ENCODE measurements at places on chromosomes 12 and 14. TPM values are rescaled to one million over a fixed set of nuclear protein-coding genes. Genes with fewer than 3 reads are reported as not detected.

DNA sequence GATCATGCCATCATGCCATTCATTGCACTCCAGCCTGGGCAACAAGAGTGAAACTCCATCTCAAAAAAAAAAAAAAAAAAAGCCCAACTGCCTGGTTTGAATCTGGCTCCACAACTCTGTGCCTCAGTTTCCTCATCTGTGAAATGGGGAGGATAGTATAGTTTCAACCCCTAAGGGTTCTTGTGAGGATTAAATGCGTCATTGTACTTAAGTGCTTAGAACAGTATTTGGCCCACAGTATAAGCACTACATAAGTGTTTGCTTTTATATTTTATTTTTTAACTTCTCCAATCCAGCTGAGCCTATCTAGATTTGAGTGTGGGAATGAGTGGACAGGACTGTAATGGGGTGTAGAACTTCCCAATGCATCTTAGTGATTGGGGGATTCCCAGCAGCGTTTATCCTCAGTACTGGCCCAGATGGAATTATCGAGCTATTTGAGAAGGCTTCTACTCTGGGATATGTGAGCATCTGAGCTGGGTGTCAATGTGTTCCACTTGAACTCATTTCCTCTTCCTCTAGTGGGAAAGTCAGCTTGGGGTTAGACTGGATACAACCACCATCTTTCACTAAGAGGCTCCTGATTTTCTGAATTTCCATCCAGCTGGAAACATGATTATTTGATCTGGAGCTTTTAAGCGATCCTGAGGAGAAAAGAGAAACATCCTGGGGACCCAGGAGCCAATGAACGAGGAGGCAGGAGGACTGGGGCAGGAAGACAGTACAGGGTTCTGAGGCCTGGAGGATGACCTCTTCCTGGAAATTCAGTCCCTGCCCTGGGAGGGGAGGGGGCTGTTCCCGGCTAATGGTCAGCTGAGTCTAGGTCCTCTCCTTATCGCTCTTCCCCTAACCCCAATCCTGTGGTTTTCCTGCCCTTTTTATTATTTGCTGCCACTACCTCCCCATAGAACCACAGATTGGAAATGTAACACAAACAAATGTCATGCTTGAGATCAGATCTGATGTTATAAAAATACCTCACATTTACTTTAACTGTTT is 9.3 kb upstream of the ESPL1 start:
- no peak for DNase-seq

GRCh38 chr12:109870648-109871047 is 9.7 kb downstream of the GLTP start:
- no peak for DNase-seq

- no peak for DNase-seq
Measured at GRCh38 chr12:107320929-107321631, 227.7 kb upstream of the CRY1 start.

GRCh38 chr14:68516342-68516741 is 276.5 kb downstream of the ZFP36L1 start:
- DNase-seq: no peak

GRCh38 chr12:95653771-95654546 is 102.7 kb upstream of the USP44 start:
- no peak for DNase-seq

DNA sequence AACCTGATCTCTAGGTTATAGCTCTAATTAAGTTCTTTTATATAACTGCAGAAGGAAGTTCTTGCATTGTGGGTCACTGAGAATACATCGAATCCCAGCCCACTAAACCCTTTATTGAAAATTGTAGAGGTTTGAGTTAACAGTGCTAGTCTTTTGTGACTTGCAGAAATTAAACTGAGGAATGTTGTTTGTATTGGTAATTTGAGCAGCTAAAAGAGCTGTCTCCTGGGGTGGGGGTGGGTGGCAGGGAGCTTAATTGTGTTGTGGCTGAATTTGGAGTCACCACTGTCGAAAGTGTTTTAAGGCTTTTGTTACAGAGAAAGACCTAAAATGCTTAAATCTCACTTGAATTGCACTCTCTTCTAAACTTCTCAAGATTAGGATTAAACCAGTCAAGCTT is 3.2 kb upstream of the COX8C start:
- no peak for DNase-seq

DNA sequence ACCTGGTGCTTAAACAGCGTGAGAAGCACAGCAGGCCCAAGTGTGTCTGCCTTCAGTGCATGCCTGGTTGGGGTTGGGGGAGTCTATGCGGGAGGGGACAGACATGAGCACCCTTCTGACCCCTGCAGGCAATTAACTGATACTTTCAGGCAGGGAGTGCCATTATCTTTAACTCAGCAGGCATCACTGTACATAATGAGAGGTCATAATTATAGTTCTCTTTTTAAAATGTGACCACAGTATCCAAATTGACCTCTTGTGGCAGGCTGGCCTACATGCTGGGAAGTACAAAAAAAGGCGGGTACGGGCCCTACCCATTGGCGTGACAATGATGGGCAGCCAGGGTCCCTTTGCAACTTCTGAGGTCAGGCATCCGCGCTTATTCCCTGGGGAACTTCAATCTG is 209.1 kb downstream of the FOXN3 start:
- DNase-seq: no peak

GRCh38 chr14:91851563-91851962 is 15.8 kb downstream of the TC2N start:
- no peak for DNase-seq

DNA sequence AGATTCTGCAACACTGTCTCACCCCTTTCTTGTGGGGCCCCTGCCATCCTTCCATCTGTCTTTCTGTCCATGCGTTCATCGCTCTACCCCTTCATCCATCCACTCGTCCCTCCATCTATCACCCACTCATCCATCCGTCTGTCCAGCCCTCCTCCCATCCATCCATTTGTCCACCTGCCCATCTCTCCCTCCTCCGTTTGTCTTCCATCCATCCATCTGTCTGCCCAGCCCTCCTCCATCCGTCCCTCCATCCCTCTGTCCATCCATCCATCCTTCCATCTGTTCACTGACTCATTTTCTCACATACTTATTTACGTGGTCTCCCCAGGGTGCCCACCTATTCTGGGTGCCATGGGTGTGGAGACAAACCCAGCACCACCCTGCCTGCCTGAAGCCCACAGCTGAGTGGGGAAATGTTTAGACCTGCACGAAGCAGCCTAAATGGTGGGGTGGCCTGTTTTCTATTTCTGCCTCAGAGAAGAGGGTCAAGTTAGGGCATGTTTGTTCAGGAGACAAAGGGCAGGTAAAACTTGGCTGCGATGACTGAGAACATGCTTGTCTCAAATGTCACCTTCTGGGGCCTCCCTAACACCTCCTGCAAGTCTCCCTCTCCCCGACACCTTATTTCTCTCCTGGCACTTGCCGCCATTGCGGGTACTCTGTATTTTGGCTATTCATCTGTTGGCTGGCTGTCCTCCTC is 2.8 kb upstream of the SLC25A47 start:
- no peak for DNase-seq

DNA sequence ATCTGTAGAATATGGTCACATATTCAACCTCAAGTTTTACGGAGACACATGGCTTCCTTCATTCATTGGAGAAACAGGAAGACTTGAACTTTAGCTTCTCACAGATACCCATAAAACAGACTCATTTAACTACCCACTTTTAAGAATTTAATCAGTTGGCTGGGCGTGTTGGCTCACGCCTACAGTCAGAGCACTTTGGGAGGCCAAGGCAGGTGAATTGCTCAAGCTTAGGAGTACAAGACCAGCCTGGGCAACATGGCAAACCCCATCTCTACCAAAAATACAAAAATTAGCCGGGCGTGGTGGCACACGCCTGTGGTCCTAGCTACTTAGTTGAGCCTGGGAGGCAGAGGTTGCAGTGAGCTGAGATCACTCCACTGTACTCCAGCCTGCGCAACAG is 64.7 kb upstream of the STAC3 start:
- no peak for DNase-seq

DNA sequence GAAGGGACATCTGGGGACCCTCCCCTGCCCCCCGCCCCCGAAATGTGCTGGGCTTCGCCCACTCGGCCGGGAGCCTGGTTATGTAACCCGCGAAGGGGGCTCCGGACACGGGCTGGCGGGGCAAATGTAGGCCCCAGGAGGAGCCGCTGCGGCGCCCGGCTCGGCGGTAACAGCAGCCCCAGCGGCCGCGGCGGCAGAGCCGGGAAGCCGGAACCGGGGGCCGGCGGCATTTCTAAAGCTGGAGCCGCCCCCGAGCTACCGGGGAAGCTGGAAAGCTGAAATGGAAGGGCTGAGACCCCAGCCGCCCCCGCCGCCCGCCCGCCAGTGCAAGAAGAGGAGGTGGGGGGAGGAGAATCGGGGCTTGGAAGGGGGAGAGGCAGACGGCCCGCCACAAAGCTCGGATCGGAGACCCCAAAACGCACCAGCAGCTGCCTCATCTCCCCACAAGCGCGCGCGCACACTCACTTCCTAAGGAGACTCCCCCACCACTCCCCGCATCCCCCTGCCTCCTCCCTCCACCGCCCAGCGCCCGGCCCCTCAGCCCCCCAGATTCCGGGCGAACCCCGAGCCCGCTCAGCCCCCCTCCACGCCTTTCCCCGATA is 1.5 kb downstream of the KDM2B start:
- DNase-seq: peak; percentile 50

GRCh38 chr12:51118706-51119105 is 35.3 kb upstream of the CSRNP2 start:
- DNase-seq: no peak

GRCh38 chr12:112828541-112828940 is 37.0 kb downstream of the RPH3A start:
- no peak for DNase-seq

- no peak for DNase-seq
Measured at GRCh38 chr12:4308334-4308950, 12.6 kb upstream of the TIGAR start.

GRCh38 chr14:35046751-35047536 is 872 bp downstream of the FAM177A1 start:
- DNase-seq: peak; percentile 76

DNA sequence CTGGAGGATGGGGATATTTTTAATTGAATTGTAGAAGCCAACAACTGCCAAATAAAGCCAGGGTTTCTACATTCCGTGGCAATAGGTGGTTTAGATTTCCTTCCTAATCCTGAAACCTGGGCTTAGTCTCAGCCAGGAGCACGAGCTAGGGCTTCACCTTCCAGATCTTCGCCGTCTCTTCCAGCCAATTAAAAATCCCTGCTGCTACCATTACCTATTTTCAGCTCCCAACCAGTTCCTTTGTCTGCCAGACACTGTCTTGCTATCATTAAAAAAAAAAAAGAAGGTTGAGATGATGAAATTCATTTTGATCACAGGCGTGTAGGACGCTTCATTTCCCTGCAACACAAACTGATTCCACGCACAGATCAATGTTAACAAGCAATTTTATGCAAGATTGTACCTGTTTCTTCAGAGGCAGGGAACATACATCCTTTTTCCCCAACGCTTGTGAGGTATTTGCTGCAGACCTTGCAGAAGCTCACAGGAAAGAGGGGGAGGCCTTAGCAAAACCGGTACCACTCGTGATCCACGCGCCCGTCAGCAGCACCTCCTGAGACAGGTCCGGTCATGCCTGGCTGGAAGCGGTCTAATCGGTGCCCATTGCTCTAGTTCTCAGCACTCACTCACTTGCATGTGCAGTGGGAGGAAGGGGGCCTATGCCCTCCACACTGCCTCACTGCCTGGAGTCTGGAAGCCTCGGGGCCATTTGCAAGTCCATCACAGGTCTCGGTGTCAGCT is 65.1 kb downstream of the SLC6A12 start:
- DNase-seq: no peak

GRCh38 chr12:116184763-116185162 is 92.7 kb downstream of the MED13L start:
- no peak for DNase-seq

- no peak for DNase-seq
Measured at GRCh38 chr12:50557421-50557820, 52.6 kb downstream of the DIP2B start.

DNA sequence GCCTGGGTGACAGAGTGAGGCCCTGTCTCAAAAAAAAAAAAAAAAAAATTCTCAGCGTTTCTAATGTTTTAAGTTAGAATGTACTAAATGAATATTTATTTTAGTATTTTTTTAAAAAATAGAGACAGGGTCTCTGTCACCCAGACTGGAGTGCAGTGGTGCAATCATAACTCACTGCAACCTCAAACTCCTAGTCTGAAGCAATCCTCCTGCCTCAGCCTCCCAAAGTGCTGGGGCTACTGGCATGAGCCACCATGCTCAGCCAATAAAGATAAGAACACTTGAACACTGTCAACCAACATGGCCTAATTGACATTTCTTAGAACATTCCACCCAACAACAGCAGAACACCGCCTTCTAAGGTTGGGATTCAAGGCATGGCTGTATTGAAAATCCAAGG is 5.1 kb upstream of the DYNC1H1 start:
- DNase-seq: no peak

TROAP gene
- total RNA-seq: 4.9 TPM

MYF5 gene
- not detected for total RNA-seq

SERPINA9 gene
- total RNA-seq: not detected

MSRB3 gene
- 5.7 TPM for total RNA-seq

NFATC4 gene
- 17.4 TPM for total RNA-seq

KCNJ8 gene
- total RNA-seq: 0.46 TPM

POTEG gene
- not detected for total RNA-seq

CLEC1A gene
- 1.4 TPM for total RNA-seq

FOXG1 gene
- total RNA-seq: not detected

STXBP6 gene
- 28.3 TPM for total RNA-seq
